ENCODE measurements at places on chromosomes 2 and 18. TPM values are rescaled to one million over a fixed set of nuclear protein-coding genes. Genes with fewer than 3 reads are reported as not detected.

GRCh38 chr2:179555691-179556283 lies 291.2 kb upstream of the SESTD1 start:
- DNase-seq, result no peak

DNA sequence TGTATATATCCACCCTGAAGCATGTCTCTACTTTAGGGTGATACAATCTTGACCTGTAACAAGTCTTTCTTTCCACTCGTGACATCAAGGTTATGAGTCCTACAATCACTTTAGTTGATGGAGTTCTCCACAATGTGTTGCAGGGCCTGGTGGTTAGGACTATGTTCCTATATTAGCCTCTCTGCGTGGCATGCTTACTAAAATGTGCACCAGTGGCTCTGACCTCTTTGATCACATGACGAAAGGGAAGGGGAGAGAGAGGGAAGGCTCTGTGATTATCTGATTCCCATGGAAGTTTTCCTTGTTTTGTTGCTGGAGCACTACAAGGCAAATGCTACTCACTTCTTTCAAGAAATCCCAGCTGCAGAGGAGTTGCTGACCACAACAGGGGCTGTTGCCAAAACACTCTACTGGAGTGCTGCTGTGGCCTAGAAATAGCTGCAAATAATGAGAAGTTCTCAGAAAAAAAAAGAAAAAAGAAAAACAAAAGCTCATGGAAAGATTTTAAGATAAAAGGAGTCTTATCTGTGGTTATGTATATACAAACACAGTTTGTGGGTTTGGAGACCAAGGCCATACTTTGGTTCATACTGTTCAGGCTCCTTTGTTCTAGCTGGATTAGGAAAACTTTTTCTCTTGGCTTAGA lies 272.8 kb upstream of the MMADHC start:
- no peak for DNase-seq

DNA sequence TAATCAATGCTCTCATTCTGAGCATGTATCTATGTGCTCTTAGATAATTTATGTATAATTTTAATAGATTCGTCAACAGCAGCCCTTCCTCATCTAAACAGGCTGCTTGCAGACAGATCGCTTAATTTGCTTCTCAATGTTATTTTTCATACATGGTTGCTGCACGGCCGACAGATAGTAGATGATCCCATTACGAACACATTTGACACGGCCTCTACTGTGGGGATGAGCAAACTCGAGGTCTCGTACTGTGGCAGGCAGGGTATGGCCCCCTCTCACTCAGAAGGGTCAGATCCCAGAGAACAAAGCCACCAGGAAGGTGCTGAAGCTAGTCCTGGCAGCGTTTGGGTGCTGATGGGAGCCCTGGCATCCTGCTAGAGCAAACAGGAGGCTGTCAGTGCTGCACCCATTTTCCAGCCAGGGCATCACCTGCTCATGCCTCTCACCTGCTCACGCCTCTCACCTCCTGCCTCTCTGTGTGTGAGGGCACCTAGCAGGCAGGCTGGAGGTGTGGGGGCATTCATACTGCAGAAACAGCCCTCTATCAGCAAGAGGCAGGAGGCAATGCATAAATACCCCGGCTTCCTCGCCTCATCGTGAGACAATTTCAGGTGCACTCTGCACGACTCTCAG lies 80.0 kb downstream of the KLHL29 start:
- no peak for DNase-seq

GRCh38 chr2:47236503-47237215 lies 81.6 kb upstream of the STPG4 start:
- no peak for DNase-seq

Gene LYG1
- total RNA-seq, result 3.0 TPM
